ENCODE measurements at places on chromosomes 6 and 20.

GRCh38 chr20:63759377-63759901 is 19.9 kb downstream of the SLC2A4RG start:
- no peak for DNase-seq

DNA sequence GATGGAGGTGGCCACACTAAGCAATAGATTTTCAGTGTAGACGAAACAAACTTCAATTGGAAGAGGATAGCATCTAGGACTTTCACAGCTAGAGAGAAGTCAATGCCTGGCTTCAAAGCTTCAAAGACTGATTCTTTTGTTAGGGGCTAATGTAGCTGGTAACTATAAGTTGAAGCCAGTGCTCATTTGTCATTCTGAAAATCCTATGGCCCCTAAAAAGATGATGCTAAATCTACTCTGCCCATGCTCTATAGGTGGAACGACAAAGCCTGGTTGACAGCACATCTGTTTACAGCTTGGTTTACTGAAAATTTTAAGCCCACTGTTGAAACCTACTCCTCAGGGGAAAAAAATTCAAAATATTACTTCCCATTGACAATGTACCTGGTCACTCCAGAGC is 226.7 kb downstream of the BCAS1 start:
- no peak for DNase-seq

DNA sequence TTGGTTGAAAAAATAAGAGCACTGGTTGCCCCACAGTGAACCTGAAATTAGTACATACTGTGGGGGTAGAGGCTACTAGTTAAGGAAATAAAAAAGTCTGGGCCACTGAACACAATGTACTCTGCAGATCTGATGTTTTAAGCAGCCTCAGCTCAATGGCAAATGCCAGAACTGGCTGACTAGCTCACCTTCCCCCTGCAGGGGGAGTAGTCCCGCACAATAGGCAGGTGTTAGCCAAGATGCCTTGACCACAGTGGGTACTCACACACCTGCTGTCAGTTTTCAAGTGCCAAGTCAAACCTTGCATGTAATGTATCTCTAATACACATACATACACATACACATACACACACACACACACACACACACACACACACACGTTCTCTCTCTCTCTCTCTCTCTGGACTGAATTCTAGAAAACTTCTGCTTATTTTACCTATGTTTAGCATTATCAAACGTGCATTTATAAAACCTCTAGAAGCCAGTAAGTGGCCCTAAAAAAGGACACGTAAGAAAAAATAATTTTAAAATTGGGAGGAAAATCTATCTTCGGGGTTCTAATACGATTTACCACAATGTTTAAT is 36.1 kb downstream of the GMDS start:
- no peak for DNase-seq

DNA sequence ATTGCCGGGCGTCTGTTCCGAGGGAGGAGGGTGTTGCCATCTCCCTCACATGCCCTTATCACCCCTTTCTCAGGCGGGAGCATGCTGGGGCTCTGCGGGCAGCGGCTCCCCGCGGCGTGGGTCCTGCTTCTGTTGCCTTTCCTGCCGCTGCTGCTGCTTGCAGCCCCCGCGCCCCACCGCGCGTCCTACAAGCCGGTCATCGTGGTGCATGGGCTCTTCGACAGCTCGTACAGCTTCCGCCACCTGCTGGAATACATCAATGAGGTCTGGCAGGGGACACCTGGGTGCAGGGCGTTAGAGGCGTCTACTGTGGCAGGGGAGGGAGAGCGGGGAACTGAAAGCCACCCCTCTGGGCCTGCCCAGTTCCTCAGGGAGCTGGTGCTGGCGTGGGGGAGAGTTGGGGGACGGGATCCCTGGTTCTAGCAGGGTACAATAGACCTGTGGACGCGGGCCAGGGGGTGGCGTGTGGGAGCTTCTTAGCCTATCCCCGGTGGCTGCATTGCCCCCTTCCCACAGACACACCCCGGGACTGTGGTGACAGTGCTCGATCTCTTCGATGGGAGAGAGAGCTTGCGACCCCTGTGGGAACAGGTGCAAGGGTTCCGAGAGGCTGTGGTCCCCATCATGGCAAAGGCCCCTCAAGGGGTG is 697 bp downstream of the PPT2 start:
- DNase-seq, result peak; percentile 86

DNA sequence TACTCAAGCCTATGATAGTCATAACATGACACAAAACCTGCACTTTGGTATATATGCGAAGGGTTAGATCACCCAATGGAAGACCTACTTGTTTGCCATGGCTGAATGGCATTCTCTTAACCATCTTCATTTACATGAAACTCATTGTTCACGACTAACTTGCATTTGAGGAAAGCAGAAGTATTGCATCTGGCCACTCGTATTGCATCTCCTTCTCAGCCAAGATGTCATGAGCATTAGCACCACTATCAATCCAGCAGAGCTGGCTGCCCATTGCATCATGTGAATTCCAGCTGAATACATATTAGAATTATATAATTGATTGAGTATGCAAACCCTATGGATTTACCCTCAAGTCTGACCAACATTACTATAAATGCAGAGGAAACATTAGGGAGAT is 390.2 kb downstream of the LAMA2 start:
- DNase-seq, result no peak

DNA sequence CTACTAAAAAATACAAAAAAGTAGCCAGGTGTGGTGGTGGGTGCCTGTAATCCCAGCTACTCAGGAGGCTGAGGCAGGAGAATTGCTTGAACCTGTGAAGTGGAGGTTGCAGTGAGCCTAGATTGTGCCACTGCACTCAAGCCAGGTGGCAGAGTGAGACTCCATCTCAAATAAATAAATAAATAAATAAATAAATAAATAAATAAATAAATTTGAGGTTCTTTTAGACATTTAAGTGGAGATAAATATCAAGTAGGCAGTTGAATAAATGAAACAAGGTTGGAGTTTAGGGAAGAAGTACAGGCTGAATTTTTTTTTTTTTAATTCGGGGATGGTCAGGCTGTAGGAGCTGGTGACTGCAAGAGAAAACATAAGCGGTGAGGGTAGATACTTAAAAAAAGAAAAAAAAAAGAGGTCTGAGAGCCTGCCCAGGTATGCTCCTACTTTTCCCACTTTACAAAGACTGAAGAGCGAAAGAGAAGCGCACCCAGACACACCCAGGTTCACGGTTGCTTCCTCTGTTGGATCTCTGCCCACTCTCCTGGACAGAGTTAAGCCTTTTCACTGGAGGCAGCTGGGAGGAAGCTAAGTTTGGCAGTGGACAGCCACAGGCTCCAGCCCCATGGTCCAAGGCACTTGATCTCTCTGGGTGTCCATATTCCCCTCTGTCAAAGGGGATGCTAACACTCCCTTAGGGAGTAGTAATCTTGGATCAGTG is 100.9 kb upstream of the PRDM1 start:
- DNase-seq, result no peak
